ENCODE measurements at places on chromosomes 2 and 18.
A peak's percentile ranks its signal among the peaks of the same experiment; 100 is the strongest.

GRCh38 chr2:234635284-234635683 is 138.4 kb upstream of the ARL4C start:
- DNase-seq: no peak

- no peak for DNase-seq
Measured at GRCh38 chr2:12293874-12294273, 422.9 kb upstream of the TRIB2 start.

GRCh38 chr2:165989851-165990250 is 36.3 kb upstream of the TTC21B start:
- no peak for DNase-seq

- DNase-seq: no peak
Measured at GRCh38 chr2:67388680-67389079, 8.5 kb upstream of the ETAA1 start.

GRCh38 chr2:202932425-202933138 is 20.5 kb downstream of the CARF start:
- no peak for DNase-seq

DNA sequence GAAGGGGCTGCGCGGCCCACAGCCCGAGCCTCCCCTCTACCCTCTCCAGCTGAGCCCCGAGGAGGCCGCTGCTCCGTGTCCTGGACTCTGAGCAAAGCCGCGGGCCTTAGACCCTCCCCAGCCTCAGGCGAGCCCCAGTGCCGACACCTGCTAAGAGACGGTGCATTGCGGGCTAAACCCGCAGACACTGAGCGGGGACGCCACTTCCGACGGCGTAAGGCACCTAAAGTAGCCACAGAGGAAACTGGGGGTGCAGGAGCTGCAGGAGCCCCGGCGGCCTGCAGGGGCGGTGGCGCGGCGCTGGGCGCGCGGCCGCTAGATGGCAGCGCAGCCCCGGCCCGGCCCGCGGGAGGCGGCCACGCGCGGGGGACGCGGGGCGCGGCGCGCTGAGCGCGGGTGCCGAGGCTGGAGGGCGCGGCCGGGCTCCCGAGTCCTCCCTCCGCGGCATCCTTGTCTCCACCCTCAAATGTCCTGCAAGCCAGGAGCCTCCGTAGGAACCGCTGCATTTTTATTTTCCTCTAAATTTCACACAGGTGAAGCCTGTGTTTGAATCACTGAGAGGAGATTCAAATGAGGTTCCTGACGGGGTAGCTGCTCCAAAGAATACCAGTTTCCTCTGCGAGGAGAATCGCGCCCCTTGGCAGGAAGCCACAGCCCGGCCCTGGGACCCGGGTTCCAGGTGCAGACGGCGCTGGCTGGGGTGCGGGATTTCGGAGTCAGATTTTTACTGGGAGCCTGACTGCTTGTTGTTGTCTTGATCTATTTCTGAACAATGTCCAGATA is 650.5 kb downstream of the GALR1 start:
- peak; percentile 59 for DNase-seq

GRCh38 chr2:47300609-47301276 is 102.2 kb upstream of the MSH2 start:
- DNase-seq: no peak

DNA sequence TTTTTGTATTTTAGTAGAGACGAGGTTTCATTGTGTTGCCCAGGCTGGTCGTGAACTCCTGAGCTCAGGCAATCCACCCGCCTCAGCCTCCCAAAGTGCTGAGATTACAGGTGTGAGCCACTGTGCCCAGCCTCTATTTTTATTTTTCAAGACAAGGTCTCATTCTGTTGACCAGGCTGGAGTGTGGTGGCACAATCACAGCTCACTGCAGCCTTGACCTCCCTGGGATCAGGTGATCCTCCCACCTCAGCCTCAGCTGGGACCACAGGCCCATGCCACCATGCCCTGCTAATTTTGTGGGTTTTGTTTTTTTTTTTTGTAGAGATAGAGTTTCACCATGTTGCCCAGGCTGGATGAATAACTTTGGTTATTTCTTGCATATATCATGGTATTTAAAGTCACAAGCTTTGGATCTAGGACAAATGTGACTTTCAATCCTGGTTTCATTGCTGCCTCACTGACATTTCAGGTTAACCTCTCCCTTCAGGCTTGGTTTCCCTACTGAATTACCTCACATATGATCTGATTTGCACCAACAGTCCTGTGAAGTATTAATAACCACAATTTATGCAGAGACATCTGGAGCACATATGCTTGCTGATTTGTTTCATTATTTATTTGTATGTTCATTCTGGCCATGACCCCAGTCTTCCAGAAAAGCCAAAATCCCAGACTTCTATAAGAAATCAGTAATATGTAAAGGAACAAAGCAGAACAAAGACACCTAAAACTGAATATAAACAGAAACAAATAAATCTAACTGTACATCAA is 17.5 kb upstream of the RAB31 start:
- DNase-seq: no peak

- DNase-seq: no peak
Measured at GRCh38 chr2:217978536-217979150, 24.2 kb downstream of the TNS1 start.

DNA sequence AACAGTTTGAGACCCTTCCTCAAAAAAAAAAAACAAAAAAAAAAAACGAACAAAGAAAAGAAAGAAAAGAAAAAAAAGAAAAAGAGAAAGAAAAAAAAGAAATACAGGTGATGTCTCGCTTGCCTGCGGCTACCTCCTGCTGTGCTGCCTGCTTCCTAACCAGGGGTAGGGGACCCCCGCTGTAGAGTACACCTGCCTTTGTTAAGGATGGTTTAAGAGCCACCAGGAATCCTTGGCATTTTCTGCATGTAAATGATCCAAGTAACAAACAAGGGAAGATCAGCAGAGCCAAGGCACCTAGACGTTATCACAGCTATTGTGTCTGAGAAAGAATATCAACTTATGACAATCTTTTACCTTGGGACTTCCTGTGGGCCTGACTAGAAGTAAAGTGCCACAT is 856.8 kb upstream of the GCFC2 start:
- no peak for DNase-seq

GRCh38 chr2:215880970-215881369 is 132.4 kb downstream of the MREG start:
- DNase-seq: no peak

GRCh38 chr2:113105047-113105785 is 22.2 kb upstream of the IL1RN start:
- DNase-seq: no peak

- DNase-seq: no peak
Measured at GRCh38 chr18:9380621-9381395, 46.2 kb downstream of the TWSG1 start.

- DNase-seq: no peak
Measured at GRCh38 chr2:200703127-200703925, 108.4 kb upstream of the BZW1 start.

DNA sequence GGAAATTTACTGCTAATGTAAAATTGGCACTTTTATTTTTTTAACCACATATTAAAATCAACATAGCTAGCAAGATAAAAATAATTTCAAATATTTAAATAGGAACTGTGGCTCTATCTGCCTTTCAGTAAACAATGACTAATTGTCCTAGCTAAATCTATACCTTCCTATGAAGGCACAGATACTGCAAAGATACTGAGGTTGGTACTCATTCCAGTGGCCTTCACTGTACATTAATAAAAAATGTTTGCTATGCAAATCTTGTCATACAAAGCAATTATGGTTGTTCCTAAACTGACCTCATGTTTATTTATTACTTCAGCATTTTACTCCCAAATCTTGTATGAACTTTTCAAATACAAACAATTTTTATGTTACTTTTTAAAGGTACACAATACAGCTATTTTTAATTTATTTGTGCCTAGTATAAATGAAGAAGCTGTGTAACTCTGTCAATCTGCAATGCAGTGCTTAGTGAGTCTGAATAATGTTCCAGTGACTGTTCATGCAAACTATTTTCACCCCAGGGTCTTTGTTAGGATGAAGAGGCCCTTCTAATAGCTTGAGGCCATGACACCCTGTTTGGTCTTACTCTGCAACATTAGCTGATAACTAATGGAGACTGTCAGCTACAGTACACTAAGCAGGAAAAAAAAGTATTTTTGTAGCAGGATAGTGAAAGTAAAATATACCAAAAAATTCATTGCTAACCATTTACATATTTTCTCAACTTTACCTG is 9.3 kb upstream of the ERBB4 start:
- no peak for DNase-seq

DNA sequence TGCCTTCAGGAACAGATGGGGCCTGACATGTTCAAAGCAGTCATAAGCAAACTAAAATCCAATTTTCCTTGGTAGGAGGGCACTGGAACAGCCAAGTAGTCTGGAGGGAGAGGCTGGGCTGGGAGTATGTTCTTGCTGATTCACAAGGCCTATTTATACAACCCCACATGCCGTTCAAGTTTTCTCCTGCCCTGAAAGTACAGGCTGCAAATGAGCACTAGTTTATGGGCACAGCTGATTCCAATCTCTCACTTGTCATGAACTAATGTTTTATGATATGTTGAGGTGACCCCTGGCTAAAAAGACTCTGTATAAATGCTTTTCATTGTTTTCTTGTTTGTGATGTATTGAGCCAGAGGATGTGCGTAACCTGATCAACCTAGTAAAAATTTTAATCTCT is 183.4 kb upstream of the SRD5A2 start:
- DNase-seq: no peak

DNA sequence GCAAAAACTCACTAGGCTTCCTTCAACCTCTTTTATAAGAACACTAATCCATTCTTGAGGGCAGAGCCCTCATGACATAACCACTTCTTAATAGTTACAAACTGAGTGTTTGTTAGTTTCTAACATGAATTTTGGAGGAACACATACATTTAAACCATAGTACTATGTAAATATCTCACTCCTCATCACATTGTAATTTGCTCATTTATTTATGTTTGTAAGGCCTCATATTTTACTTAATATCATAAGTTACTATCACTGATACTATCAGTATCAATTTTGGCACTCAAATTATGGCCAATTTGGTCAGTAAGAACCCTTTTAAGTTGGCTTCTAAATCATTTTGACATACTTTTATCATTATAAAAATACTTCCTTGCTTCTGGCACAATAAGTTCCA is 603.1 kb downstream of the ZEB2 start:
- no peak for DNase-seq

DNA sequence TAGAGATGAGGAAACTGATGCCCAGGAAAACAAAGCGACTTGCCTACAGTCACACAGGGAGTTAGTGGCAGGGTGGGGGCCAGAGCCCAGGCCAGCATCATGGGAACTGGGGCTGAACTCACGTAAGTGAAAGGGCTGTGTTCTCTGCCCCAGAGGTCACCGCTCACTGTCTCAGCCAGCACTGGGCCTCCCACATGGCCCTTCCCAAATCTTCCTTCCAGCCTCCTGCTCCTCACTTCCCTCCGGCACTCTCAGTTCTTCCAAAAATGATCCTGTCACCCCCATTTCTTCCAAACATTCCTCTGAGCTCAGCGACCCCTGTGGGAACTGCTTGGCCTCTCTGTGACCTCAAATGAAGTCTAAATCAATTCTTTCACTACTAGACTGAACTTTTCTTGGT is 90.5 kb upstream of the TMEM247 start:
- DNase-seq: no peak

DNA sequence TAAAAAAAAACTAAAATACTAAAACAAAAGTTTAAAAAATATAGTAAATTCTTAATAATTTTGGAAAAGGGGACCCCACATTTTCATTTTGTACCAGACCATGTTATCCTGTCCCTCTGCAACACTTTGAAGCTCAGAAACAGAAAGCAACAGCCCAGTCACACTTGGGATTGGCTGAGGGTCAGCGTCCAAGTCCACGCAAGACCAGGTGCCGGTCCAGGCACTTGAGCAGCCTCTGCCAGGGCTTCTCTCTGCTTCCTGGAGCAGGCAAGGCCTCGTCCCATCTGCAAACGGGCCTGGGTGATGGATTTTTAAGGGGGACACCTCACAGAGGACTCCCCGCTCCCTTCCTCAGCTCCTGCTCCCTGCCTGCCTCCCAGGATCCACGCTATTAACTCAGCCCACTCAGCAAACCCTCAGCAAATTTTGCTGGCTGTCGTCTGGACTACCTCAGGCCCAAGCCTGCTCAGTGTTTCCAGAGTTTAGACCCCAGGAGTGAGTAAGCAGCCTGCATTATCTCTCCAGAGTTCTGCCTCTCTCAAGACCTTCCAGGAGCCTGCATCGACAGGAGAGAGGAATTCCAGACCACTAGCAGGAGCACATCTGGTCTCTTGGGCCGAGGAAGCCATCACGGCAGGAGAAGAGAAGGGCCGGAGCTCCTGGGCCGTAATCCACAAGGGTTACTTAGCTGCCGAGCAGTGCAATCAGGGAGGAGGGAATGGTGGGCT is 88.7 kb upstream of the STPG4 start:
- DNase-seq: no peak

DNA sequence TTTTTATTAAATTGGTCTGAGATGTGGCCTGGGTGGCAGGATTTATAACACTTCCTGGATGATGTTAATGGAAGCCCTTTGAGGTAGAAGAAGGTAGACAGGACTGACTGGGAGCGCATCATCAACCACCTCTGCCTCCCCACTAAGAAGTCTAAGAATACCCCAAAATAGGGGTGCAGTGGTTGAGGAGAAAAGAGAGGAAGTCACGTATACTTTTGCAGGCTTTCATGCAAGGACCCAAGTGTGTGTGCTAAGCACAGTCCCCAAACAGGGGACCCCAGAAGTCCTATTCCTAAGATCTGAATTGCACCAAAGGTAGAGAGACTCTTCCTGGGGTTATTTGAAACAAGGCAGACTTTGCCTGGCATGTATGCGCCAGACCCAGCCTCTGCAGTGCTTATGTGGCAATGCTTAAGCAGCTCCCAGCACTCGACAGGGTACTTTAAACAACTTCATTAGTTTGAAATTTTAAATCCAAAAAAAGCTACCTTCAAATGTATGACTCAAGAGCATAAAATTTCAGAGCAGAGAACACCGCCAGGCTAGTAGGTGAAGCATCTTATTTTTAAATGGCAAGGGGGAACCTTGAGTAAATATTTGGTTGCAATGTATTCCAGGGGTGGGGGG is 35.3 kb downstream of the BCL2 start:
- no peak for DNase-seq

- no peak for DNase-seq
Measured at GRCh38 chr2:49255409-49255971, 101.2 kb upstream of the FSHR start.

GRCh38 chr2:107338571-107338970 is 452.6 kb upstream of the ST6GAL2 start:
- DNase-seq: no peak

- no peak for DNase-seq
Measured at GRCh38 chr18:9708057-9708433, at the start of gene RAB31. TSS of gene RAB31 (plus strand) at chr18:9708301. CDS start at chr18:9708406, 105 bp downstream.

GRCh38 chr2:15177103-15177502 is 384.0 kb downstream of the NBAS start:
- DNase-seq: peak; percentile 36

GRCh38 chr2:46079985-46080560 is 217.1 kb upstream of the EPAS1 start:
- no peak for DNase-seq

GRCh38 chr2:3188405-3188946 is 189.1 kb downstream of the EIPR1 start:
- DNase-seq: no peak

Measured in activated CD4-positive, CD25-positive, alpha-beta regulatory T cell treated with anti-CD3 and anti-CD28 coated beads, Interleukin-2, amount 50 U/mL, for 72 hours (primary cell).